ENCODE measurements at places on chromosomes 11 and 22.
A peak's percentile ranks its signal among the peaks of the same experiment; 100 is the strongest.

DNA sequence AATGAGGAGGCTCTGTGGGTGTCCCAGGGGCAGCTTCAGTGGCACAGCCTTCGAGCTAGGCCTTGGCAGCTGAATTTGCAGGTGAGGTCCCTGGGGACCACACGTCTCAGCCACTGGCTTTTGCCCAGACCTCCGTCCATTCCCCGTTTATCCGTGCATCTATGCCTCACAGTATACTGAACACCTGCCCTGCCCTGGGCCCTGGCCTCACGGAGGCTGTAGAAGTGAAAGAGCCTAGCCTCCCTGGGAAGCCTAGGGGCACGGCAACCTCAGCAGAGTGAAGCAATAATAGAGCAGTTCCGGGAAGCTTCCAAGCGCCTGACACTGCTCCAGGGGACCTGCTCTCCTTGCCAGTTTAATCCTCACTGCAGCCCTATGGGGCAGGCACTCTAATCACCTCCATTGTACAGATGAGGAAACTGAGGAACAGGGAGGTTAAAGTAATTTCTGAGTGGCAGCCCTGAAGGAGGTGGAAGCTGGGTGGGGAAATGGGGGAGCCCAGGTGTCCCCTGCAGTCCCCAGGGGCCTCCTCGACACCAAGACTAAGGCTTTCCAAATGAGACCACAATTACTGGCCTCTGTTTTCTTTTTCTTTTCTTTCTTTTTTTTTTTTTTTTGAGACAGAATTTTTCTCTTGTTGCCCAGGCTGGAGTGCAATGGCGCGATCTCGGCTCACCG, 2.7 kb upstream of the NFAM1 start:
- H3K27me3 ChIP-seq: no peaks in the 10 kb centered on the region
- H3K36me3 ChIP-seq: no peaks in the 10 kb centered on the region
- H3K4me3 ChIP-seq: no peak overlapping the region
- no peak for DNase-seq
- H3K4me1 ChIP-seq: peaks cover 5% of the 10 kb centered on the region

- no peak overlapping the region for H3K27ac ChIP-seq
- no peak overlapping the region for H3K4me3 ChIP-seq
- H3K4me1 ChIP-seq: no peaks in the 10 kb centered on the region
- H3K27me3 ChIP-seq: no peaks in the 10 kb centered on the region
- no peak for DNase-seq
- no peaks in the 10 kb centered on the region for H3K36me3 ChIP-seq
Observed at GRCh38 chr11:110832539-110832938, 120.3 kb upstream of the ARHGAP20 start.

GRCh38 chr11:68724293-68724692, 27.0 kb downstream of the TESMIN start:
- DNase-seq: no peak
- H3K27me3 ChIP-seq: no peaks in the 10 kb centered on the region
- H3K27ac ChIP-seq: no peak overlapping the region

DNA sequence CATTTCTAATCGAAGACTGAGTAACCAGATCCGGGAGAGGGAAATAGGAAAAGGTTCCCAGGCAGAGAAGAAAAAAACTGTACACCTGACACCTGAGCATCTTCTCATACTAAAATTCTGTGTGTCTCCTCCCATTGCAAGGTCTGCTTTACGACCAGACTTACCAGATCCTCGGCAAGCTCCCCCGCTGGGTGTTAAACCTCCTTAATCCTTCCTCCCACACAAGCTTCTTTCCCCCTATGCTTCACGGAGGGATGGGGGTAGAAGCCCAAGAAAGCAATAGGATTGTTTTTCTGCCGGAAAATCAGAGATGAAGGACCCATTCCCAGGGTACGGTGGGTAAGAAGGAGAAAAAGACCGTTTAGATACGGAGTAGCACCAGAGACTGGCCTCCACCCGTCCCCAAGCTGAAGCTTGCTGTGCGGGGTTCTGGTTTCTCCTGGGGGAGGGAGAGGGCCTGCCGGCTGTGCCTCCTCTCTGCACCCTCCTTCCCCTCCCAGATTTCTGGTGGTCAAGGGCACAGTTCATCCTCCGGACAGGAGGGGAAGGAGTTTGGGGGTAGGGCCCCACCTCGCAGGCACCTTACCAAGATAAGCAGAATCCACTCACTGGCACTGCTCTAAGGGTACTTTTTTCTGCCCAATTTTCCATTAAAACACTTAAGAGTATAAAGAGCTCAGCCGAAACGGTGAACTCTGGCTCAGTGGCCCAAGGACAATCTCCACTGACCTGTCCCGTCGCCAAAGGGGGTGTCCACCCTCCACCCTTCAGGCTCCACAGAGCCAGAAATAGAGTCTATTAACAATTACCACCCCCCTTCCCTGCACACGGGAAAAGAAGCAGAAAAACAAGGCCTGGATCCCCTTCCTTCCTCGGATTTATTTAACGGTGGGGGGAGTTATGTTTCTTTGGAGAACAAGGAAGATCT, 1.2 kb downstream of the TOB2 start:
- peaks cover 2% of the 10 kb centered on the region for H3K4me1 ChIP-seq
- DNase-seq: peak; percentile 30
- H3K27ac ChIP-seq: peak overlapping the region; percentile 96
- no peaks in the 10 kb centered on the region for H3K27me3 ChIP-seq
- H3K36me3 ChIP-seq: no peaks in the 10 kb centered on the region

GRCh38 chr11:125093502-125093901, 17.9 kb downstream of the TMEM218 start:
- H3K27me3 ChIP-seq: no peaks in the 10 kb centered on the region
- no peak for DNase-seq
- no peaks in the 10 kb centered on the region for H3K4me1 ChIP-seq
- no peaks in the 10 kb centered on the region for H3K36me3 ChIP-seq
- H3K4me3 ChIP-seq: no peak overlapping the region
